ENCODE measurements at places on chromosomes 12 and 14. TPM values are rescaled to one million over a fixed set of nuclear protein-coding genes. Genes with fewer than 3 reads are reported as not detected.

Gene ZC2HC1C
- total RNA-seq, result 1.1 TPM

Gene TAS2R31
- 2.4 TPM for total RNA-seq

Gene DBX2
- not detected for total RNA-seq

Gene RPGRIP1
- not detected for total RNA-seq

Gene GEMIN2
- total RNA-seq, result 15.1 TPM

Gene SPTB
- total RNA-seq, result 0.05 TPM

Gene RAPGEF3
- total RNA-seq, result 0.15 TPM

All from activated naive CD4-positive, alpha-beta T cell treated with anti-CD3 and anti-CD28 coated beads, Interleukin-2, amount 10 ng/mL, durations not matched to agents 5 hours and 36 hours (primary cell).